ENCODE measurements at places on chromosomes 5 and 9.
A peak's percentile ranks its signal among the peaks of the same experiment; 100 is the strongest.

DNA sequence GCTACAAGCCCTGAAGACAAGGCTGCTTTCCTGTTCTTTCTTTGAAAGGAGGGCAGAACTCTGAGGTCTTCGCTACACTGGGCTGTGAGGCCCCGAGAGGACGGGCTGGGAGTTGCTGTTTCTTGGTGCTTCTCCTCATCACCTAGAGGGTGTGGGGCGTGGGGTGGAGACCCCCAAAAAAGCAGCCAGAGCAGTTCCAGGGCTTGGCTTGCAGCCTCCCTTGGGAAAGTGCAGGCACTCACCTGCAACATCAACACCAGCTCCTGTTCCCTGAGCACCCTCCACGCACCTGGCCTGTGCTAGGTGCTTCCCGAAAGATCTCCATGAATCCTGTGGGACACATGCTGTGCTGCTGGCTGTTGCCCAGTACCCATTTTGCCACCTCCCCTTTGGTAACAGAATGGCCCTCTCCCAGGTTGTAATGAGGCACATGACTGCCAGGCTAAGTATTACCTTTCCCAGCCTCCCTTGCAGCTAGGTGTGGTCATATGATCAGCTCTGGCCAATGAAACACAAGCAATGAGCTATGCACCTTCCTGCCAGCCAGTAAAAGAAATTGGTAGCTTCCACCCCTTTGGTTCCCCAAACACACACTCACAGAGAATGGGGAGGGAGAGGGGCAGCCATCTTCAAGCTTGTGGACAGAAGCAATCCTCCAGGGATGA, 146.0 kb downstream of the C9orf50 start:
- DNase-seq, result no peak

- DNase-seq, result no peak
Measured at GRCh38 chr9:121289026-121289771, 21.2 kb downstream of the GSN start.

- DNase-seq, result no peak
Measured at GRCh38 chr5:38547257-38547656, 9.2 kb downstream of the LIFR start.

- peak; percentile 48 for DNase-seq
Measured at GRCh38 chr5:65076251-65076869, 307.6 kb downstream of the CWC27 start.

DNA sequence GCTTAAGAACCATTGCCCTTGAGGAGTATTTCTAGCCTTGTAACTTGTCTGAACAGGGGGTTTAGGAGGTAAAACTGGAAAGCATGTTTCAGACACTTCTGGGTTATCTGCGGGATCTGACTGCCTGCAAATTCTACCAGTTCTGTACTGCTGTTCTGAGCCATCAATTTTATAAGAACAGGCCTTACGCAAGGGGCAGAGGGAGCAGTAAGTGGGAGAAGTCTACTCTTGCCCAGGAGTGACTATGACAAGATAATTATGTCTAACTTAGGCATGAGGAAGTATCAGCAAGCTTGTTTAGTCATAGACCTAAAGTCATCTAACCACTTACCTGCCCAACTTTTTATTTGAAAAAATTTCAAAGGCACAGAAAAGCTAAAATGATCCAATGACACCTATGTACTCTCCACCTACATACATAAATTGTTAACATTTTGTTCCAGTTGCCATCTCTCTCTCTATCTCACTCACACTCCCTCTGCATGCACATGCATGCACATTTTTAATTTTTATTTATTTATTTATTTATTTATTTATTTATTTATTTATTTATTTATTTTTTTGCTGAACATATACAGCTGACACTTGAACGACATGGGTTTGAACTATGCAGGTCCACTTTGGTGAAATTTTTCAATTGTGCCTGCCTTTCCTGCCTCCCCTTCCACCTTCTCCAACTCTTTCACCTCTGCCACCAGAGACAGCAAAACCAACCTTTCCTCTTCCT, 18.4 kb upstream of the DEPDC1B start:
- no peak for DNase-seq

DNA sequence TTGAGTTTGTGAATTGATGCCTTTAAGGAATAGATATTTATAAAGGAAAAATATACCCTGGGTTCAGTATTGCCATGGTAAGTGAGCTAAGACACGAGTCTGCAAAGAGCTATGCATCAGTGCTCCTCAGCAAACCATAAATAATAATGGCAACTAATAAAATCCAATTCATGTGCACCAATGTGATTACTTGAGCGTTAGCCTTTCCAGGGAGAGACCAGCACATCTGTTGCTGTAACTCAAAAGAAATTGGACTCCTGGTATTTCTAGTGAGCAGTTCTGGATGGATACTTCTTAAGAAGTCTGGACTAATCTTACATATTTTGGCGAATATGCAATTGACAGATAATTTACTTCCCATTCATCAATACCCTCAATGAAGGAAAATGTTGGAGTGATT, 373.3 kb downstream of the ARHGEF28 start:
- no peak for DNase-seq

DNA sequence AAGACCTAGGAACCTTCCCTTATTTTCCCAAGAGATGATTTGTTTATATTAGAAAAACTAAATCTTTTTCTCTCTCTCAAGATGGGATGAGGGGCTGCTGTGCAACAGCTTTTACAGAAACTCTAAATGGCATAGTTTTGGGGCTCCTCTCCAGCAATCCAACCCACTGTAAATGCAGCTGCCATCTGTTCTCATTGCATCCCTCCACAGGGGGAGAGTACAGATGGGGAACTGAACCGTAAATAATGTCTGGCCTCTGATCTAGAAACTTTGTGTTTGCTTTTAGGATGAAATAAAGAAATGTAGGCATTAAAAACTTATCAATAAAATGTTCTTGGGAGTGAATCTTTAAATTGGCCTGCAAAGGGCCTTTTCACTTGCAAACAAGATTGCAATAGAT, 291.4 kb downstream of the MCTP1 start:
- DNase-seq, result no peak

DNA sequence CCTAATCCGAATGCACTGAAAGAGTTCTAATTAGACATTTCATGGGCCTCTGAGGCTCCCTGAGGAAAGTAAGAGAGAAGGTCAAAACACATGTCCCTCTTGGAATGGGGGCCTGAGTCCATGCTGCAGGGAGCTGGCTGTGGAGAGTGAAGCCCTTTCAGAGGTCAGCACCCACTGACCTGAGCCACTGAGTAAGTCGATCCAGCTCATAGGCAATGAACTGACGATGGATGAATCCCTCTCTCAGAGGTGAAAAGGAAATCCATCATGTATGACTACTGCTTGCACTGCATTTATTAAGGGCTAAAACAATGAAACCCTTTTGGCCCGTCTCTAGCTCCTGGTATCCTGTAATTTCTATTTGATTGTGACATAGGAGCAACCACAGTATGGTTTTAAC, 288.9 kb upstream of the VLDLR start:
- DNase-seq, result no peak

DNA sequence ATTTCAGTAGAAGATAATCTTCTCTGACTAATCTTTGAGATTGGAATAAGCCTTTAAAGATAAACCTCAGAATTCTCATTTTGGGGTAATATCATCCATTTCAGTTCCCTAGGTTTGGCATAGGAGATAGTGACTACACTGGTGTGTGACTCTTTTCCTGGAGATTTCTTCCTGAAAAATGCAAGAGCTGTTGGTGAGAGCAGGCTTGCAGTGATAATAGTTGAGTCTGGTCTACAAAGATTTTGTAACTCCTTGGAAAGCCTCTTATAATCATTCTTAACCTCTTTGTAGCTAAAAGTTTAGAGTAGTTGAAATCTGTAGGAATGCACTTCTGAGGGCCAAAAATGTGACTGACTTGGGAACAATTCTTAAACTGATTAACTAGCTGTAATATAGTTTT, 23.4 kb downstream of the RANBP17 start:
- no peak for DNase-seq

DNA sequence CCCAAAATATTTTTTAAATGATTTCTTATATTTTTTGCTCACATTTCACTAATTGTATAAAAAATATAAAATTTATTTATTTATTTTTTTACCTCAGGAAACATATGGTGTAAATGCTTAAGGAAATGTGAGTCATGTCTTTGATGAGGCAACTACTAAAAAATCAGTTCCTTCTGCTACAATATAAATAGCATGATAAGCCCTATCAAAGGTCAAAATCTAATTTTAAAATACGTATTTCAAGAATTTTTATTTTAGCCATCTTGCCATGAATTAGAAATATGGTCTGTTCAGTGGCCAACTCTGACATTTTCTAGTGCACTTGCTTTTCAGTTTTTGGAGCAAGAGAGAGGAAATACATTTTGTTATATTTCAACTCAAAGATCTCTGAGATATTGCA, 50.5 kb downstream of the PDE4D start:
- DNase-seq, result no peak

- no peak for DNase-seq
Measured at GRCh38 chr5:71482132-71482531, 26.7 kb downstream of the BDP1 start.

GRCh38 chr9:125963932-125964331, 216.8 kb downstream of the PBX3 start:
- no peak for DNase-seq

Data from thymus (tissue), 14 donors.